ENCODE measurements at places on chromosomes 4 and X.

DNA sequence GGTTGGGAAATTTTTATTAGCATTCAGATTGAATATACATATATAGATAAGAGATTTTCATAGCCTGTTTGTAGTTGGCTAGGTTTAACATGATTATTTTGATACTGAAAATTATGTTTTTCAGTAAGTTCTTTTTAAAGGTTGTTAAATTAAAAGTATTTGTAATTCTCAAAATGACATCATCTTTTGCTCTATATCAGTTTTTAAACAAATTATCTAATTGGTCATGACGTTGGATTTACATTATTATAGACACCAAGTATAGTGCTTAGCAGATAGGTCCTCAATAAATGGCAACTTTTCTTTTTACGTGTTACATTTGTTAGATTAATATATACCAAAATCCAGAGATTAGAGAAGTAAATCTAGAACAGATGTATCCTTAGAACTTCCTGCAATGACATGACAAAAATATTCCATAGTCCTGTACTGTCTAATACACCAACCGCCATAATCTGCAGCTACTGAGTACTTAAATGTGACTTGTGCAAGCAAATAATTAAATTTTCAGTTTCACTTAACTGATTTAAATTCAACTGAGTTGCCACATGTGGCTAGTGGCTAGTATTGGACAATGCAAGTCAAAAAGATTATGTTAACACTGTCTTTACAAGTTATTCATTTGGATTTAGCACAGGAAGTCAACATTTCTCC, 1613.1 kb upstream of the TENM3 start:
- DNase-seq = no peak

DNA sequence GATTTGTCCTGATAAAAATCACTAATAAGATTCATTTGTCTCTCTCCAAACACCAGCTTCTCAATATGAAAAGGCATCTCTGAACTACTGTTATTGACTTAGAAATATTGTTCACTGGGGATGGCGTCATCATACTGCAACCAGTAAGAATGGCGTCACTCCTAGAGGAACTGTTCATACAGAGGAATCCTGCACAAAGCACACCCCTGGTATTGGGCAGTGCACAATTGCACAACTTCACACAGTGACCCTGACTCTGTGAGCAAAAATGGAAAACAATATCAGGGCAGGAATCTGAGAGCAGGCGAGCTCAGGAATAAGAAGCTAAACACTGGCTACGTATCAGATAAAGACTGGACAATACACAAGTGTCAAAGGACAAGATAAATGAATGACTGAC, 66.7 kb upstream of the PNPLA4 start:
- no peak for DNase-seq

GRCh38 chrX:132489578-132490419, 961 bp upstream of the MBNL3 start:
- DNase-seq = peak; percentile 47

- DNase-seq = no peak
These were observed 126.2 kb upstream of the NDP start for GRCh38 chrX:44099366-44099765.

DNA sequence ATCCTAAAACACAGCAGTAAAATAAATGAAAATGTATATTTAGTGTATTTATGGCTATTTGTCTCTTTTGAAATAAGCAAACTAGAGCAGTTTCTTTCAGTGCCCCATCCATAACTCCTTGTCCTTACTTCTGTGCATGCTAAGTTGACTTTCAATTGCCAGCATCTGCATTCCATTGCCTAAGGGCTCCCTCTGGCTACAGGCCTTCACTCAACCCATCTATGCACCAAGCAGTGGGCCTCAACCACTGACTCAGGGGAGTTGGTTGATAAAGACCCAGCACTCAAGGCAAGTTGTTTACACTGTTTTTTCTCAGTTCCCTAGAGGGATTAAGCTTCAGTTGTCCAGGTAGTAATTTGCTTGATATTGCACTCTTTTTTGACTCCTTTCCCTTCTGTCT, 265.7 kb downstream of the IQCM start:
- DNase-seq = no peak

DNA sequence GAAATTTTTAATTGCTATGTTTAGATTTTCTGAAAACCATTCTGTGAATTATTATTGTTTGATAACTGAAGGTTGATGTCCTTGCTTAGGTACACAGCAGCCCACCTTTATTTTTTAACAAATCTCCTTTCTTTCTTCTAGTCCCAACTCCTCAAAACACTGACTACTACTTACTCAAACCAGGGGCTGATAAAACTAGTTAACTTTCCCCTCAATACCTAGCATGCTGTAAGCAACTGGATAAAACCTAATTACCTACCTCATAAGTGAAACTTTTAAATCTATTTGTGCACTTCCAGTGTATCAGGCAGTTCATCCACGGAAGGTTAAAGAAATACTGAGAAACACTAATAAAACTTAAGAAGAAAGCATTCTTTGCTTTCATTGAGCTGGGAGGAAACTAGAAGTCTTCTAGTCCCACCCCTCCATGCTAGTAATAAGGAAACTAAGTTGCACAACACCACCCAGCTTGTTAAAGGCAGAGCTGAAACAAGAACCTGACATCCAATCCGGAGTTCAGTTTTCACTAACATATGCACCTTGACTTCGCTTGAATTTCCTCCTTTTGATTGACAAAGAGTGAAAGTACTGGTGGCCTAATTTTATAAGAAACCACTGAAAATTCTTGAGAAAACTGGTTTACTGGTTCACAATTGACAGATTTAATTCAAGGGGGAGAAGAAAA, 180.2 kb upstream of the TET2 start:
- DNase-seq = no peak

- DNase-seq = no peak
These were observed 79.8 kb downstream of the ADAMTS3 start for GRCh38 chr4:72489267-72489666.

DNA sequence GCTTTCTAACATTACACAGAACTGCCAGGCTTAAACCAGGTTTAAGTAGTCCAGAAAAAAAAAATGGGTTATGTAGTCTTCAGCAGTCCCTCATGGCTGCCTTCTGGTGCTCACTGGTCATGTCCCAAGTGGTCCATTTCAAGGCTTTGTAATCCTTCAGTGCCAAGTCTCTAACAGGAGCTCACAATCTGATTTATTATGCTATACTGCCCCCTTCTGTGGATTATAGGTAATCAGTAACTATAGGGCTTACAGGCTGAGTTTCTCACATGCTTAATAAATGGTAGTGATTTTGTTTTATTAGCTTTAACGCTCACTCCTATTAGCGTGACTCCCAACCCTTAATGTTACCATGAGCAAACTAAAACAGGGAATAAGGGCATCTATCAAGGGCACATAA, 92.5 kb upstream of the EDA2R start:
- DNase-seq = no peak

GRCh38 chrX:15530318-15530717, 29.7 kb downstream of the BMX start:
- no peak for DNase-seq

DNA sequence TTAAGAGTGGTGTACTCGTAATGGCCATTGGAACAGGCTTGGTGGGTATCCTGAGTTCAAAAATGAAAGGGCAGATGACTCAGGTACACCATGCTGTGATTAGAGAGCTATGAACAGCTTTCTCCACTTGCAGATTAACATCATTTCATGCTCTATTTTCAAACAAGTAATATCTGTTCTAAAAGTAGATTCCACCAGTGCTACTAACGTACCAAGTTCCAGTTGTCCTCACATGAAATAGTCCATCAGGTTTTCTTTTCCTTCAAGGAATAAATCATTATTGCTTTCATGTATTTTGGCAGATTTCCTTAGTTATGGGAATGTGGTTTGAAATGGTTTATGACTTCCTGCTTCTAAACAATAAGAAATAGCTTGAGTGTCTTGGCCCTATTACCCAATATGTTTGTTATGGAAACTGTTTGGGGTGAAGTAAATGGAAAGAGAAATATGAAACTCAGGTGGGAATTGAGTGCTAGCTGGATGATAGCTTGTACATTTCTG, 49.9 kb downstream of the PCDH7 start:
- DNase-seq = no peak

DNA sequence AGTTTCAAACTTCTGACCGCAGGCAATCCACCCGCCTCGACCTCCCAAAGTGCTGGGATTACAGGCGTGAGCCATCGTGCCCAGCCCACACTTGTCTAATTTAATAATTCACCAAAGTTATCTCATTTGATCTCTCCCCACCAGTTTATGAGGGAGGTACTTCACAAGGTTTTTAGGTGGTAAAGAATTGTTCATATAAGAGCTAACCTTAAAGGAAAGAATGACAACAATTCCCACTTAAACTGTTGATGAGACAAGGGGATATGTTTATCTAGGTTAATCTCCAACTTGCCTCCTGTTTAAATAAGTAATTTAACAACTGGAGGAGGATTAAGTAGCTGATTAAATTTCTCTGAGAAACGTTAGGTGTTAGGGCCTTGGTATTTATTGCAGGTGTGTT, 117.6 kb upstream of the CBLL2 start:
- DNase-seq = no peak

GRCh38 chr4:3311489-3312171, 18.8 kb downstream of the RGS12 start:
- no peak for DNase-seq

DNA sequence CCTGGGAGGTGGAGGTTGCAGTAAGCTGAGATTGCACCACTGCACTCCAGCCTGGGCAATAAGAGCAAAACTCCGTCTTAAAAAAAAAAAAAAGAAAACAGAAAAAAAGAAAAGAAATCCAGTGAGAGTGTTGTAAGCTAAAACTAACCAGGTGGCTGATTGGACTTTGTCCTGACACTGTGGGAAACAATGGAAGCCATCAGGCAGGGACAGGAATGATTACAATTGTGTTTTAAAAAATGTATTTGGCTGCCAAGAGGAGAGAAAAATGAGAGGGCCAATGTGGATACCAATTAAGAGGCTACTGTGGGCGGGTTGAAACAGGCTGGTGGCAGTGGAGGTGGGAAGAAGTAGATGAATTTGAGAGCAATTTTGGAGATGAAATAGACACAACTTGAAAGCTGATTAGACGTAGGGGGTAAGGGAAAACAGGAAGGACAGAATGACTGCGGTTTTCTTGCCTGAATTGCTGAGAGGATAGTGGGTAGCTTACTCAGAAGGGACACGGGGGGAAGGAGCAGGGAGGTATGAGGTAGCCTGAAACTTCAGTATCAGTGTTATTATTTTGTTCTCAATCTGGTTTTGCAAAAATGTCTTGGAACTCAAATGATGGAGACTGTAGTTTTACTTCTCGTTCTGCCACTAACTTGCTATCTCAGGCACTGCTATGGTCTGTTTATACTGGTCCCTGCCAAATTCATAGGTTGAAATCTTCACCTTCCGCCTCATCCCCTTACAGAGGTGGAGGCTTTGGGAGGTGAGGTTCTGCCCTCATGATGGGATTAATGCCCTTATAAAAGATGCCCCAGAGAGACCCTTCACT, 45.6 kb upstream of the CHRNA9 start:
- DNase-seq = no peak

DNA sequence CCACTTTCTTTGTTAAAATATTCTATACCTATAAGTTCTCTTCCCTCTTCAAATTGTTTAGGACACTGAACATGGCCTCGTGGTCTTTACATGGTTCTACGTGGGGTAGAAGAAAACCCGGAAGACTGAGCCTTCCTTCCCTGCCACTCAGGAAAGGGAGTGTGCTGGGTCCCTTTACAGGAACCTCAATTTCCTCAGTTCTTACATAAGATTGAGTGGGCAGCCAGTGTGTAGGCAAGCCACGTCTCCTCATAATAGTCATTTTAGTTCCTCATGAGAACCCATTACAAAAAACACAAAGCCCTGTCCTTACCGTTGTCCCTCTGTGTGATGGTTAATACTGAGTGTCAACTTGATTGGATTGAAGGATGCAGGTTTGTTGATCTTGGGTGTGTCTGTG, 28.7 kb upstream of the SMIM10L2A start:
- DNase-seq = no peak

DNA sequence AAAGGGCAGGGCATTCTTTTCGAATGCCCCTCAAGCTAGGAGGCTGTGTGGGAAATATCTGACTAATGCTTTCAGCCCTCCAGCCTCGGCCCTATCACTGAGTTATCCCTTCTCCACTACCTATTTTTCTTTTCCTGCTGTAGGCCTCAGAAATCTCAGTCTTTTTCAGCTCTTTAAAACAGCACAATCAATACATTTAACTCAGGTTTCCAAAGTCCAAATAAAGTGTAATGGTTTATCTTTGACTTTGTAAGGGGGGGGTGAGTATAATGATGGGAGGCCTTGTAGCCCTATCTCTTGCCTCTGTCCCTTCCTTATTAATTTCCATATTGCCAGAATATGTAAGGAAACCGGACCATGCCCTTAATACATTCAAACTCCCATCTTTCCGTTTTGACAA, 1.6 kb upstream of the WNK3 start:
- no peak for DNase-seq

DNA sequence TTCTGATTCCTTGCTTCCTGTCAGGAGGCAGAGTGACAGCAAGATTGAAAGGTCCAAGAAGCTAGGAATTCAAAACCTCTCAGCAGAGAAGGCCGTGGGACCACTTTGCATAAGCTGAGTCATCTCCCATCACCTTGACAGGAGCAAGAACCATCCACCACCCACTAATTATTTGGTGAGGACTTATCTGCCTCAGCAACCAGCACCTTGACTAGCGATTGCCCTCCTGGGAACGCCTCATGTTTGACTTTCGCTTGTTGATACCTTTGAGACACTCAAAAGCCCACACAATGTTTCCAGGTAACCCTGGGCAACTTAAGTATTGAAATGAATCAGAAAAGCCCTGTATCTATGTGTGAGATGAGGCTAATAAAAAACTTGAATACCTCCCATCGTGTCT, 233.5 kb upstream of the GYPA start:
- no peak for DNase-seq

DNA sequence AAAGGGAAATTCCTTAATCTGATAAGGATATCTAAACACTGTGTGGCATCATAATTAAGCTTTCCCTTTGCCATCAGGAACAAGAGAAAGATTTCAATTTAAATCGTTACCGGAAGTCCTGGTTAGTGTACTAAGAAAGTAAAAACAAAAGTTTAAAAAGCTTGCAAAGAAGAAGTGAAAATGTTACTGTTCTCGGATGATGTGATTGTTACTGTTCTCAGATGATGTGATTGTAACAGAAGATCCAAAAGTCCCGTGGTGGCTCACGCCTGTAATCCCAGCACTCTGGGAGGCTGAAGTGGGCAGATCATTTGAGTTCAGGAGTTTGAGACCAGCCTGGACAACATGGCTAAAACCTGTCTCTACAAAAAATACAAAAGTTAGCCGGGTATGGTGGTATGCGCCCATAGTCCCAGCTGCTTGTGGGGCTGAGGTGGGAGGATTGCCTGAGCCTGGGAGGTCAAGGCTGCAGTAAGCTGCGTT, 62.5 kb downstream of the RGS12 start:
- DNase-seq = no peak

GRCh38 chr4:183445097-183445428, 627 bp downstream of the CDKN2AIP start:
- DNase-seq = peak; percentile 23

GRCh38 chr4:153683763-153684181, 308 bp upstream of the TLR2 start:
- no peak for DNase-seq

GRCh38 chrX:37357436-37357835, 8.3 kb downstream of the PRRG1 start:
- DNase-seq = no peak

- no peak for DNase-seq
These were observed 2.2 kb downstream of the KIT start for GRCh38 chr4:54659749-54660535.

- no peak for DNase-seq
These were observed 124.1 kb upstream of the SLIT2 start for GRCh38 chr4:20127626-20128025.

All from progenitor cell of endocrine pancreas (in vitro differentiated cells).